ENCODE measurements at places on chromosomes 12 and 14. TPM values are rescaled to one million over a fixed set of nuclear protein-coding genes. Genes with fewer than 3 reads are reported as not detected.

The DCD gene
- total RNA-seq, result not detected

The CD69 gene
- 1.8 TPM for total RNA-seq

The KCNJ8 gene
- total RNA-seq, result 44.2 TPM

The CLECL1 gene
- 0.17 TPM for total RNA-seq

The TPPP2 gene
- 5.9 TPM for total RNA-seq

The KRT74 gene
- total RNA-seq, result not detected

The SMCO3 gene
- total RNA-seq, result 0.93 TPM

The TBC1D30 gene
- total RNA-seq, result 0.79 TPM

GRCh38 chr12:64923536-64923935, 99.1 kb downstream of the TBC1D30 start:
- DNase-seq, result no peak

GRCh38 chr14:58779376-58779775, 141.6 kb downstream of the DACT1 start:
- DNase-seq, result no peak

GRCh38 chr14:96309896-96310330, 53.2 kb downstream of the ATG2B start:
- no peak for DNase-seq

- no peak for DNase-seq
Observed at GRCh38 chr12:19833775-19834501, 394.6 kb downstream of the AEBP2 start.

DNA sequence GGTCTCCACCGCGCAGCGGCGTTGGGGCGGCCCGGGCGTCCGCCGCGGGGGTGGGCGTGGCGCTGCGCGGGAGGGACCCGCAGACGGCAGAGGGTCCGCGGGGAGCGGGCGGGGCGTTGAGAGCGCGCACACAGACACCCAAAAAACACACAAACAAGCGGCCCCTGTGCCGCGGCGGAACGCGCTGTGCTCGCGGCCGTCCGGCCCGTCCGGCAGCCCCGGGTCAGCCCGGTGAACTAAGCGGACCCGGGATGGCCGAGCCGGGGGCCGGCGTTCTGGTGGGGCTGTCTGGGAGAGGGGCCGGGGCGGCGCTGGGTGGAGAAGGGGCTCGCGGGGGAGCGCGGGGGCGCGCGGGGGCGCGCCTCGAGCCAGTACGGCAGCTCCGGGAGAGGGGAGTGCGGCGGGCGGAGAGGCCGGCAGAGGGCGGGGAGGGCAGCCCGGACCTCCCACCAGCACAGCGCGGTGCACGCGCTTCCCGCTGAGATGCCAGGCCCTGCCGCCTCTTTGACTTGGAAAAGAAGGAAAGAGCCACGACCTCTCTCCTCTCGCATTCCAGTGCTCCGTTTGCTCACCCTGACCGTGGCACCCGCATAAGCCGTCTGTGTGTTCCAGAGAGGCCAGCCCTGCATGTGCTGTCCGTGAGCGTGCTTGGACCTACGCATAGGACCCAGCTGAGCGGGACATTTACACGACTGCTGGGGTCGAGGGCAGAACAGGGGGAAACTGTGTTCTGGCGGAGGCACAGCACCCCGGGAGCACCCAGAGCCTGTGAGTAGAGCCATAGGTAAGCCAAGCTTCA, 10.3 kb downstream of the SLC6A12 start:
- DNase-seq, result no peak

DNA sequence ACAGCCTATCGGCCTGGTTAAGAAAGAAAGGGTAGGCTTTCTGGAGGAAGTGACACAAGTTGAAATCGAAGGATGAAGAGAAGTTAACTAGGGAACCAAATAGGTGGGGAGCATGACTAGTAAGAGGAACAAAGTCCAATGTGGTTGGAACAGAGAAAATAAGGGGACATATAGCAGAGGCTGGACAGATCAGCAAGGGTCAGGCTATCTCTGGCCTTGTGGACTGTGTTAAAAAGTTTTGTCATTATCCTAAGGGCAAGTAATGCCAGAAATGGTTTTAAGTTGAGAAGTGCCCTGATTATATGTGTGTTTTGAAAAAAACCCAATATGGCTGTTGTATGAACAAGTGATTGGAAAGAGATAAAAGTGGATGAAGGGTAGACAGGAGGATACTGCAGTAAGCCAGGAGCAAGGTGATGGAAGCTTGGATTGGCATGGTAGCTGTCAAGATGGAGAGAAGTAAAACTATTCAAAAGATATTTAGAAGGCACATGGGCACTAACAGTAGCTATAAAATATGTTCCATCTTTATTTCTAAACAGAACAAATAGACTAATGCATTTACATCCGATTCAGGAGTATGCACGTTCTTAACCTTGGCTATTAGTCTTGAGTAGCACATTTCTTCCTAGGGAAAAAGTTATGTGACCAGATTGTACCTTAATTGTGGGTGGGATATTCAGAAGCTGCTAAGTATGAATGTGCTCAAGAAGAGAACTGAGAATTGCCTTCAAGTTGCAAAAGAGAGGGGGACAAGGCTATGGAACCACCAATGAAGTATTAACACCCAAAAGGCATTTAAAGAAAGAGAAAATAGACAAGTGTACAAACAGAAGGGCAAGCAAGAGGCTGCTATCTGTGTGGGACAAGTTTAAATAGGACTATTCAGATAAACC, 46.8 kb upstream of the OR5AU1 start:
- DNase-seq, result no peak

DNA sequence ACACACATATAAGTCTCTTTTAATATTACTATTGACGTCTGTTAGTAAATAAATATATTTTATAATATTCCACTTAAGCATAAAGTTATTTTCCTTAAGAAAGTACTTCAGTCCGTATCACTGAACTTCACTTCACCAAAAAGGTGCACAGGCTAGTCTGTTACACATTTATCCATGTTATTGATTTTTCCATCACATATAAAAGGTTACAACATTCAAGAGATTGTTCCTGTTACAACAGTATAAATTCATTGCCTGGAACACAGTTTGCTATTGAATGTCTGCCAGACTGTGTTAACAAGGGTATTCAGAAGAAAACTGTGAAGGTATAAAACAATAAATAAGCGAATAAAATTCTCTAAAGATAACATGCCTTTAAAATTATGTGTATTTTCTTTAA, 175.9 kb downstream of the NTS start:
- DNase-seq, result no peak

- no peak for DNase-seq
Observed at GRCh38 chr12:128853600-128854197, 421 bp downstream of the GLT1D1 start.

GRCh38 chr14:50798048-50798421, 32.9 kb downstream of the NIN start:
- DNase-seq, result no peak

- DNase-seq, result no peak
Observed at GRCh38 chr14:75871181-75871880, 110.5 kb downstream of the TGFB3 start.

- DNase-seq, result no peak
Observed at GRCh38 chr12:28235015-28235414, 44.8 kb downstream of the CCDC91 start.

DNA sequence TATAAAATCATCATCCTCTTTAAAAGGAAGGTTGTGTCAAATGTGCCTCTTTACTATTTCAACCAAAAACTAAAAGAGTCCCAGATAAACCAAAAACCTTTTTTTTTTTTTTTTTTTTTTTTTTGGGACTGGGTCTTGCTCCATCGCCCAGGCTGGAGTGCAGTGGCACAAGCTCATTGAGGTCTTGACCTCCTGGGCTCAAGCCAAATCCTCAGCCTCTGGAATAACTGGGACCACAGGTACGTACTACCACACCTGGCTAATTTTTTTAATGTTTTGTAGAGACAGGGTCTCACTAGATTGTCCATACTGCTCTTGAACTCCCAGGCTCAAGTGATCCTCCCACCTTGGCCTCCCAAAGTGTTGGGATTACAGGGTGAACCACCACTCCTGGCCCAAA, 16.4 kb upstream of the SELPLG start:
- DNase-seq, result no peak

DNA sequence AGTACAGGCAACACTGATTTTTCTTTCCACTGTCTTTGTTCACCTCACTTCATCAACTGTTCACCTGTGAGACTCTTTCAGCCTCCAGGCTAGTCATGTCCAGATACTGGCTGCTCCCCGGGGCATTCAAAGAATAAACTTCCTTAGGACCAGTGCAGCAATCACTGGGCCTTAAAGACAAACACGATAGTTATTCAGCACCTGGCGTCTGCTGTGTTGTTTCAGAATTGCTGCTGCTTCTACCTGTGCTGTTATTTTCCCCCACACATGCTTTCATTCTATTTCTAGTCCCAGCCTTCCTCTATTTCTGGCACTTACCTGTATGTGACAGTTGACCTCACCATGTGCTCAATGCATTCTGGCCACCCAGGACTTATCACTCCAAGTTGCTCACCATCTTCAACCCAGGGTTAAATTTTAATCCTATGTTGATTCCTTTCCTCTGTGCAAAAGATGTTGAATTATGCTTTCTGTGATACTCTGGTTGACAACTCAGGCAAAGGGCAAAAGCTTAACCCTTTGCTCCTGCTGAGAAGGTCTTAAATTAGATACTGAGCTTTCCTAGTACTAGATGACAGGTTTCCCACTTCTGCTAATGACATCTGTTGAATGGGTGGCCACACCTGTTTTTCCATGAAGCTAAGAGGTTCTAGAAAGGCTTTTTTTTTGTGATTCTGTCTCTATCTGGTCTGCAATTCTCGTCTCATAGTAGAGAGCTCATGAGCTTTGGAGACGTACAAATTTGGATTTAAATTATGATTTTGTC, 41.4 kb downstream of the PTPRQ start:
- DNase-seq, result no peak

DNA sequence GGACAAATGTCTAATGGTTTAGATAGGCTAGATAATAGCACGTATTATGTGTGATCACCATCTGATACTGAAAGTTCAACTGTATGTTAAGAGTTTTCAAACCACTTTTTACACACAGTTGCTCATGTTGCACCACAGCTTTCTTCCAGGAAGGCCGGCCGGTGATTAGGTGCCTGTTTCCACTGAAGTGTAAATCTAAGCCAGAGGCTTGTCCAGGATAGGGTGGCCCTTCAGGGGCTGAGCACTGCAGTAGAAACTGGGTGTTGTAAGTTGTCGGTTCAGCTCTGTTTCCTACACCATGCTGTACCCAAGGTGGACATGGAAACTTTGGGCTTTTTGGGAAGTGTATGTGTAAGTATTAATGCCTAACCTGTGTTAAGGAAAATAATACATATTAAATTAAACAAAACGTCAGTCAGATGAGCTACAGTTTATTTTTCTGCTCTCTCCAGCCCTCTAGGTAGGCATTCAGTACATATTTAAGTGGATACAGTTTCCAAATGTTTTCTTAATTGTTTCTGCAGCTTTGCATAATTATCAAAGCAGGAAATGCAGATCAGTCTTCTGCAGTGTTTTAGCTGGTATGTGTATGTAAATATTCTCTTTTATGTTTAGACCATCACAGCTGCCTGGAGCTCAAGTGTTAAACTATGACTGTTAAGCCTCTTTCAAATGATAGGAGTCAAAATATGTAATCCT, 30.9 kb downstream of the TDP1 start:
- DNase-seq, result no peak

DNA sequence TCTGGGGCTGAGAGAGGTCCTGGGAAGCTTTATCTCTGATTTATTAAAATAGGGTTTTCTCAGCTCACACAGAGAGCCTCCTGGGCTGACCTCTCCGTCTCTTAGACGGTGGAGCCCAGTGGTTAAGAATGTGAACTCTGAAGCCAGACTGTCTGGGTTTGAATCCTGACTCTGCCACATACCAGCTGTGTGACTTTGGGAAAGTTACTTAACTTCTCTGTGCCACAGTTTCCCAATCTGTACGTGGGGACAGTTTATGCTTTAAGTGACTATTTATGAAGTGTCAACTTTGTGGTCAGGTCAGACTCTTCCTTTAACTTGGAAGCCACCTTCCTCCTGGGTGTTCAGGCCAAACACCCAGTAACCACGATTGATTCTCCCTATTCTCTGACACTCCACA, 290.9 kb downstream of the AACS start:
- no peak for DNase-seq

DNA sequence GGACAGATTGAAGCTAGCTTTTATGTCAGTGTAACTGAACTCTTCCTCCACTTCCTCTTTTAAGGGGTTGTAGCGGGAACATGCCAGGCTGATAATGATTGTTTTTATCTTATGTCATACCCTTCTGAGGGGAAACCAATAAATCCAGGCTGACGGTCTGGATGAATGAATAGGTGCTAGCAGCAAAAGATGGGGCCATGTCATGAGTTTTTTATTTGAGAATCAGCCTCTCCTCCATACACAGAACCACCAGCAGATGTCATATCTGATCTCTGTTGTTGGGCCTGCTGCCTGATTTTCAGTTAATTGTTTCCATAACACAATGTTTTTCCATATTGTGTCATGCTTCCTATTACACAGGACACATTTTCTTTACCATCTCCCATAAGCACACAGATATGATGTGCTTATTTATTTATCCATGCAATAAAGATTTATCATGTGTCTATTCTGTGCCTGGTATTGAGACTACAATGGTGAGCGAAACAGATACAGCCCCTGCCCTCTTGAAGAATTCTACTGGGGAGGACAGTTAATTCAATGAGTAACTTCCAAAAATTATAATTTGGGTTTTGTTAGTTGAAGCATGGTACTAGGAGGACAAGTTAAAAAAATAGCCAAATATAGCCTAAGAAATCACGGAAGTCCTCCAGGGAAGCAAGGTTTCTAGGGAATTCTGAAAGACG, 33.6 kb upstream of the CRY1 start:
- no peak for DNase-seq

DNA sequence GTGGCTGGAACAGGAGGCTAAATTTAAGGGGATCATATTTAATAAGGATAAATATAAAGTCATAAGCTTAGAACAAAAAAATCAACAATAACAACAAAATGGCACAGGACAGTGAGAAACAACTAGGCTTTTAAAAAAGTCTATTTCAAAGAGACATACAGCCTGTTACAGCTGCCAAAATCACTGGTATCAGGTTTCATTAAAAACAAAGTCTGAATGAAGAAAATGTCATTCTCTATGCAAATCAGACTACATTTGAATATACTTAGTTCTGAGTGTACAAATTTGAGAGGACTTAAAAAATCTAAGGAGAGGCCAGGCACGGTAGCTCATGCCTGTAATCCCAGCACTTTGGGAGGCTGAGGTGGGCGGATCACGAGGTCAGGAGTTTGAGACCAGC, 44.0 kb downstream of the TFCP2 start:
- no peak for DNase-seq

DNA sequence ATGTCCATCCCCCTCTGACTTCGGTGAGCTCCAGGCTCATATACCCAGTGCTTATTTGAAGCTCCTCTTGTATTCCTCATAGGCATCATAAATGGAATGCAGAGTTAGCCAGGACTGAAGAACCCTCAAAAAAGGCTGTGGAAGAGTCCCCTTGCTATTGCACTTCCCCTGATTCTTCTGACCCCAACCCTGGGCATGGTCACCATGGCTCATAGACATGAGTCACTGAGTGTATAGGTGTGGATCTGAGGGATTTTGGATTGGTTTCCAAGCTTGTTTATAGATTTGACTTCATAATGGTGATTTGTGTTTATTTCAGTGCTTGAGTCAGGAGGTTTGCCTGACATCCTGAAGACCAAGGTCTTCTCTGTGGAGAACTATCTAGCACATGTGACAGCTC, 98.4 kb upstream of the SLC38A2 start:
- DNase-seq, result no peak

- no peak for DNase-seq
Observed at GRCh38 chr12:82414044-82414443, 55.7 kb downstream of the METTL25 start.
